ENCODE measurements at places on chromosomes 3 and 15.

DNA sequence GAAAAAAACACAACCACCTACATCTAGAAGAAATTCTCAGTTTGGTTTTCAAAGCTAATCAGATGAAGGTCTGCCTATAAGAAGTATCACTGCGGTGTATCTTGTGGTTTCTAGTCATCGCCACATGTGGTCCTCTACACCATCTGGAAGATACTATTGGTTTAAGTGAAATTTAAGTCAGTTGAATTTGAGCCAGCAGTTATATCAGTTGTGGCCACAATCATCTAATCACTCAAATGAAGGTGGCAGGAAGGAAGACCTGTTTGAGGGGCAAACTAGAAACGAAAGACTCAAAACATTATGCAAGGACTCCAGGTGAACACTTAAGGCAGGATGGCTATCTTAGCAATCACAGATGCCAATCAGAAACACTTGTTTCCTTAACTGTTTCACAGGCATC is 48.7 kb downstream of the ETV5 start:
- DNase-seq = peak; percentile 24

DNA sequence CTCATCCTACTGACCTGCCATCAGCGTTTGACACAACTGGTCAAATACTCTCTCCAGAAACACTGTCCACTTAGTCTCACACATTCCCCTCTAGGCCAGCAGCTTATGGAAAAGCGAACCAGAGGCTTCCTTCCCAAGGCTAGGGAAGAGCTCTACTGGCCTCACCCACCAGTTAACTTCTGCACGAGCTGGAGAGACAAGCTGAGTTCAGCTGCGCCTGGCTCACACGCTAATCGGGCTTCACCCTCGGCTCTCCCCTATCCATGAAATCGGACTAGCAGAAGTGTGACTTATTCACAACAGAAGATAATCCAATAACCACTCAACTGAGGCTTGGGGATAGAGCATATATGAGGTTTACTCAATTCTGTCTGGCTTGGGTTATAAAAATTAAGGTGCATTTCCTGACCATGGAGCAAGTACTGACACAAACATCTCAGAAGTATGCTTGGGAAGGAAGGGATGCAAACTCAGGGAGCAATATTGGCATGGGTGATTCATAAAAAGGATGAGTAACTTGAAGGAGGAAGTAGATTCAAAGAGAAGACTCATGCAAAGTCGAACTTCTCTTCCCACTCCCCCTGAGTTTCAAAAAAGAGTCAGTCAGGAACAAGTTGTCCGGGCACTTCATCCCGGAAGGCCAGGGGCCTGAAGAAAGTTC is 73.1 kb downstream of the XXYLT1 start:
- DNase-seq = no peak

GRCh38 chr15:69314131-69314530 is 15.4 kb downstream of the PAQR5 start:
- DNase-seq = no peak

DNA sequence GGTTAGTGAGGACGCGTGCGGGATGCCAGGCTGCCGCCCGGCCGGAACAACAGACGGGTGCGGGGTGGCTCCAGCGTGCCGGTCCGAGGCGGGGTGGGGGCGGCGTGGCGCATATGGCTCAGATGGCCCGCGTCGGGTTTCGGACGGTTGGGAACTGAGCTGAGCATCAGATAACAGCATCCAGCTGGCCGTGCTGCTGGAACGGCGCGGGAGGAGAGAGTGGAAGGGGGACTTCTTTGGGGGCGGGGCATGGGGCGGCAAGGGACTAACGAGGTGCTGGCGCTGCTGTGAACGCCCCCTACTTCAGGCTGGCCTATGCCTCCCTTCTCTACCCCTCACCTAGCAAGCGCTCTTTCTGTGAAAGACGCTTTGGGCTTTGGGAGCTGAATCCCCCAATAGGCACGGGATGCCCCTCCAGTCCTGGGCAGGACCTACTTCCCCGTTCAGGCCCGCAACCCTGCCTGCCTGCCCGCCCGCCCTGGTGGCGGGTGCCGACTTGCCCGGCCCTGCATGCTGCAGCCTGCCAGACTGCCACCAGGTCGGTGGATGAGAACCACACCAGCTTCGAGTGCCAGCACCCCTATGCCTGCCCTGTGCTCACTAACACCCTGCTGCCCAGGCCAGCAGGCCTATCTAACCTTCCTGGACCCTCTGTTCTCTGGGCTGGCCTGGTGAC is 542 bp downstream of the INKA1 start:
- no peak for DNase-seq

- no peak for DNase-seq
These were observed 4.4 kb downstream of the MTMR14 start for GRCh38 chr3:9653565-9654248.

DNA sequence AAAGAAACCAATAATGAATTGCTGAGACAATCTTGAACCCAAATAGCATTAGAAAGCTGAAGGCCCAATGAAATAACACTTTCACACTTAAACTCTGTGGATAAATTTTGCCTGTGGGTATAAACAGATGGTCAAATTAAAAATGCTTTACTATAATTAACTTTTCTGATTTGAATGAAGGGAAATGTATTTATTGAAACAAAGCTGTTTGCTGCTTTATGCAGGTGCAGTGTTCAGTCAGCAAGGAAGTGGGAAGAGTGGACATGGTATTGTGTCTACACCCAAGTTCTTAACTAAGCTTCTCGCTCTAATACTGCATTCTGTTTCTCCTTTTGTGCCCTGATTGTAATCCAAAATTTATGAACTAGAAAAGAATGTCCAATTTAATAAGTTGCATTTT is 31.8 kb downstream of the NME9 start:
- no peak for DNase-seq

DNA sequence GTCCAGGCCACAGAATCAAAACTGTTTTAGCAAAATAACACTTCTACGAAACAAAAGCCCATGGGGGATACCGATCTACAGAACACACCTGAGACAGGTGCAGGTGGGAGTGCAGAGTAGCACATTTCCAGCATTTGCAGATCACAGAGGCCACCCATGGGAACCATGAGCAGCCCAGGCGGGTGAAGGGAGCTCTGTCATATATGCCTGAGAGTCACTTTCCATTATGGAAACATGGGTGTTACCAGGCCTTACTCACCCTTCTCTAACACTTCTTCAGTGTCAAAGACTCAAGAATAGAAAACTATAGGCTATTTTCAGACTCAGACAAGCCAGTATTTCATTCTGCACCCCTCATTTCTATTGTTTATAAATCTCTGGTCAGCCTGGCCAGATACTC is 3.5 kb downstream of the PLA1A start:
- no peak for DNase-seq

DNA sequence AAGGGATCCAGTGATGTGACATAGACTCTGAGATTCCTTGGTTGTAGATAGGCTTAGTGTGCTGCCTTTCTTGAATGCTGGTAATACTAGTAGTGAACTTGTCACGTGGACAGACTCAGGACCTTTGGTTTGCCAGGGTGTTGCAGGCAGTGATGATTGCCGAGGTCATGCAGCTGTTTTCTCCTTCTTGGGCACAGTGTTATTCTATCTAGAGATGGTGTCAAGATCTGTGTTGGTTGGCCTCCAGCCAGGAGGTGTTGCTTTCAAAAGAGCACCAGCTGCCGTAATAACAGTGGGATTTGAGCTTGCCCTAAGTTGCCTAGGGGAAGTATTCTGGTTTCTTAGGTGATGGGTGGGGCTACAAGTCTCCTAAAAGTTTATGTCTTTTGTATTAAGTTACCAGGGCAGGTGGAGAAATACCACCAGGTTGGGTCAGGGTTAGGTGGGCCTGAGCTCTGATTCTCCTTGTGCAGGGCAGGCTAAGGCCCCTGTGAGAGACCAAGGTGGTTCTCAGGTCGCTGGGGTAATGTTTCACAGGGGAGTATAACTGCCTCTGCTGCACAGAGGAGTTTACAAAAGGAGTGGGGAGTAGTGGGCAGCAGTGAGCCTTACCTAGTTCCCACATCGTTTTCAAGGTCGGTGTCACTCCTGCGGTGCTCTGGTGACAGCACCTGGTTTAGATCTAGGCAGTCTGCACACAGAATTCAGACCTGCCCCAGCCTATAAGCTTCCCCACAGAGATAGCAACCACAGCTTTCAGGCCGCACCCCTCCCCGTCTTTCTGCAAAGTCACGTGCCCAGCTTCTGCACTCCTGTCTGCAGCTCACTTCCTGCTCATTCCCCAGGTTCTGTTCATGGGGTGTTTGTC is 350.3 kb downstream of the DOCK3 start:
- DNase-seq = peak; percentile 64

GRCh38 chr15:82298032-82298431 is 35.4 kb downstream of the SAXO2 start:
- DNase-seq = no peak

DNA sequence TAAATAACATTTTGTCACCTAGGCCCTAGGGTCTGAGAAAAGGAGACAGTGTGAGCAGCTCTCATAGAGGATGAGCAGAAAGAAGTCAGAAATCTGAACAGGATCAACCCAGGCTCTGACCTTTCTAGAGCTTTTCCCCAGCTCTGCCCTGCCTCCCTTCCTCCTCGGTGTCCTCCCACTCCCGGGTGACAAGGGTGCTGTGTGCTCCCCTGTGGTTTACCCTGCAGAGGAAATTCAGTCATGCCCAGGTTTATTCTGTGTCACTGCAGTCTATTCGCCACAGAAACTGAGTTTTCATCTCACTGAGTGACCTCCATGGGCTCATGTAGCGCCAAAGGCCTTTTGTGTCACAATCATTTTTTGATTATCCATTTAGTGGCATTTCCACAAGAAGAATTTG is 76.6 kb downstream of the IL12A start:
- DNase-seq = no peak

GRCh38 chr15:96732704-96733103 is 402.2 kb downstream of the NR2F2 start:
- no peak for DNase-seq

GRCh38 chr15:93072411-93073394 is 16.3 kb downstream of the RGMA start:
- DNase-seq = no peak

DNA sequence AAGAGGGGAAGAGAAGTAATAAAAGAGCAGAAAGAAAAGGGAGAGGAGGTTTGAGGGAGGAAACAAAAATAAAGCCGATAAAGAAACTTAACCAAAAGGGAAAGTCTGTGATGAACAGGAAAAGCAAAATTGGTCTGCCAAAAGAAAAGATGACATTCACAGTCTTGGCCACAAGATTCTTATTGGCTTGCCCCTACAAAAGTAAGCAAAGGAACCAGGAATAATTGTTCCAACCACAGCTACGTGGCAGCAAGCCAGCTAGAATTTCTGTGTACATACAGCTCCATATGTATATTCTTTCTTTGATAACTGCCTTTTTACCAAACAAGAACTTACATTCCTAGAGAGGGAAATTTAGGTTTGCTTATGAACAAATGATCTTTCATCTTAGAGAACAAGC is 79.6 kb downstream of the MLH1 start:
- DNase-seq = no peak

- no peak for DNase-seq
These were observed 26.6 kb upstream of the PAQR5 start for GRCh38 chr15:69272139-69272538.

DNA sequence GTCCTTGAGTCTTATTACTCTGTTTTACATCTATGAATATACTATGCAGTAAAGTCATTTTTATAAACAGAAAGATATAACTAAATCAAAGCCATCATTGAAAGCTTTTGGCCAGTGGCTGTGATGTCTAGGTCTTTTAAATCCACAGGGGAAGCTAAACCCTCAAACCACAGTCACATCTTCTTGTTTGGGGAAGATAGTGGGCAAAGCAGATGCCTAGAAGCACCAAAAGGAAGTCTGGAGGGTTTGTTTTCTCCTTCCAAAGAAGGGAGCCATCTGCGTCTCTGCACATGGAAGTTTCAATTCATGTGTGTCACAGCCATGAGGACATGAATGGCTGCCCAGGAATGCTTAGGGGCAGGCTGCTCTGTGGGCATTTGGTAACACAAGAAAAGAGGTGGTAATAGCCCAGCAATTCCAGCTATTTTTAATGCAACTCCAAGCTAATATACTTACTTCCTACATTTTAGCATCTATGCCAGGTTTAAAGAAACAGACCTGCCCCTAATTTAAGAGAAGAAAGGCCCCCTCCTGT is 322.2 kb downstream of the SLC9A9 start:
- no peak for DNase-seq

DNA sequence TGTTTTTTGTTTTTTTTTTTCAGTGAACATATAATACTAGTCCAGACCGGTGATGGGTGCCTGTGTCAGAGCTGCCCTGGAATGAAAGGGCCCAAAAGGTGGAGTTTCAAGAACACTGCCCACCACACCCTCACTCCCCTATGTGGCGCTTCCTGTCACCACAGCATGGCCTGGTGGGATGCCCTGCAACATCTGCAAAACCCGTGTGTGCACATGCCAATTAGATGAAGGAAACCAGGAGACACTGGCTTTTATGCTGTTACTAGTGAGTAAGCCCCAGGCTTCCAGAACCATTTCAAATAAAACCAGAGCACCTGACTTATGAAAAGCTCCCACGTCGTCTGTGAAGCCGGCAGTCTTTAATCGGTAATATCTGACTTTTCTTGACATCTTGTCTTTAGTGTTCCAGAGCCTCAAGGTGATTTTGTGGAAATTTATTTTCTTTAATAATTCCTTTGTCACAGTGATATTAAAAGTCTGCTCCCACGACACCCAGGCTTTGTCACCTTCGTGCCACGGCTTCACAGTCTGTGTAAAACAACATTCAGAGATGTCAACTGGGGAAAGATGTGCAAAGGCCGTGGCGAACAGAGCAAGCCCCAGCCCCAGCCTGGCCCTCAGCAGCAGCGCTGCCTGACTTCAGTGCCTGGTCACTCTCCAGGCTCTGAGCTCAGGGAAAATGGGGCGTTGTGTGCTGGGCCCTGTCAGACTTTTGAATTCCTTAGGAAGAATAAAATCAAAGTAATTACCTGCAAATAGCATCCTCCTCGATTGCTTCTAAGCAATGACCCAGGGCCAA is 6.4 kb downstream of the CFAP92 start:
- DNase-seq = no peak

DNA sequence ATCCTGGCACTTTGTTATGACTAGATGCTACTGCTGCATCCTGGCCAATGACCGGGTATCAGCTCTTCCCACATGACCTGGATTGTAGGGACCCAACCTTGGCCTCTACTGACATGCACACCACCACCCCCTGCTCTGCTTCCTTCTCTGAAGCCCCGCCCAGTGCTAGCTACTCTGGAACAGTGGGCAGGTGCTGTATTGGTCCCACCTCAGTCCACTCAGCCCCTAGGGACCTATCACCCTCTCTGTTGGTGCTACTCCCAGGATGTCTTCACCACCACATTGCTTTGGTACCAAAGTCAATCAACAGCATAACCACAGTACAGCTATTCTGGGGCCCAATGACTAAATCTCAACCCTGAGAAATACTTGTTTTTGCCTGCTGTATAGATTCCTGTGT is 170.2 kb upstream of the PRICKLE2 start:
- no peak for DNase-seq

GRCh38 chr3:22296601-22297000 is 545.6 kb upstream of the ZNF385D start:
- DNase-seq = no peak

- DNase-seq = no peak
These were observed 306.8 kb downstream of the EPHA3 start for GRCh38 chr3:89414270-89414669.

DNA sequence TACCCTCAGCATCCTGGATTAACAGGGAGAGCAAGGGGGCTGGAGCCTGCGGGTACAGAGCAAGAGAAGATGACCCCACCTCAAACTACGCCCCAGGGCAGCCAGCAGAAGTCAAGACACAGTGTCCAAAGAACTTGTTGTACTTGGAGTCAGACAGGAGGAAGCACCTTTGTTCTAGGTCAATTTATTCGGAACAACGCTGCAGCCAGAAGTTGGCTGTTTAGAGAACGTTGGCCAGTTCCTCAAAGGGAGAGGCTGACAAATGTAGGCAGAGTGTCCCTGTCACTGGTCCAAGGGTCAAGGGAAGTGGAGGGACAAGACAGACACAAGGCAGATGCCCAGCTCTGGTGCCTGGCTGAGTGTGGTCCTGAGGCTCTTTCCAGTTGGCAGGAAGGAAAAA is 32.1 kb upstream of the PIAS1 start:
- no peak for DNase-seq

All from activated T-helper 2 cell treated with anti-CD3 and anti-CD28 coated beads, Interferon-gamma antibody, Interleukin-2, Interleukin-4, amounts not matched to agents 10 μg/mL and 5 μg/mL and 100 μg/mL, durations not matched to agents 14 hours and 24 hours and 36 hours (primary cell).